ENCODE measurements at places on chromosomes 5 and 9.
A peak's percentile ranks its signal among the peaks of the same experiment; 100 is the strongest.

DNA sequence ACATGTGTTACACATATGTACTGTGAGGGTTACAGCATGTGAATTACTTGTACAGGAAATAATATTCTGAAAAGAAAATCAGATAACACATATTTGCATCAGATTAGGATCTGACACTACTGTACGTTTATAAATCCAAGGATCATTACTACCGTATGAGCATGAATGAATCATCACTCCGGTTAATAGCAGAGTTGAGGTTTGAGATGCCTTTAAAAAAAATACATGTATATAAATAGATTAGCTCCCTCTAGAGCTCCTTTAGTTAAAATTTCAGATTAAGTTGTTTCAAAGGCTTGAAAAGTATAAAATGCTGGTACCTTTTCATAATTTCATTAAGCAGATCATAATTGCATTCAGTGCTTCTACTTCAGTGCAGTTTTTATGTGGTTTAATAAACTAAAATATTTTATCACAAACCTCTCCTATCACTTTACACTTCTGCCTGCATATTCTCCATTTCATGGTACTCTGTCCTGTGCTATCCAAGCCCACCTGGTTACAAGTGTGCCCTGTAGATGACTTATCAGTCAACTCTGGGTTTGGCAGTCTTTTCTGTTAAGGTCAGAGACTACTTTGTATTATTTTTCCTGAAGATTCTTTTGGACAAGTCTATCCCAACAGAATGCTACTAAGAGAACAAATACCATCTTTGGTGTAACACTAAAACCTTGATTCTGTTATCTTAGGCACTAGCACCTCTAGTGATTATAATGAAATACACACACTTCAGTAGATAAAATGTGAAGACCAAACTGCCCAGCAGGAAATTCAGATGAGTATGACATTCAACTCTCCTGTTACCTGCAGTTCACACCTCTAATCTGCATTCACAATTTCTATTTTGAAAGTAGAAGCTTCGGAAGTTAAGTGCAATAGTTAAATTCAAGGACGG, 48.0 kb upstream of the POU5F2 start:
- no peak for DNase-seq

DNA sequence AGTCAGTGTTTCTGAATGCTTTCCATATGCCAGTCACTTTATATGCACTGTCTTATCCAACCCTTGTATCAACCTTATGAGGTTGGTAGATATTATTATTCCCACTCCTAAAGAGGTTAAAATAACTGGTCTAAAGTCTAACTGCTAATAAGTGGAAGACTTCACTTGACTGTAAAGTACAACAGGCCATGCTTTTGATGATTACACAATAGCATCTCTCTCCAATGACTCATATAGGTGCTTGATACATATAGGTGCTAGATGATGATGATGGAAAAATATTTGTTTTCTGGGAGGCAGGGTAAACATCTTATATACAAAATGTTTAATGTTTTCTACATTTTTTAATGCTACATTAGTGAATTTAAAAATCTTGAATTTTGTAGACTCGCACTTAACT, 75.9 kb upstream of the NR3C1 start:
- DNase-seq = no peak

GRCh38 chr5:172443441-172444109, 10.8 kb downstream of the SH3PXD2B start:
- DNase-seq = peak; percentile 70

DNA sequence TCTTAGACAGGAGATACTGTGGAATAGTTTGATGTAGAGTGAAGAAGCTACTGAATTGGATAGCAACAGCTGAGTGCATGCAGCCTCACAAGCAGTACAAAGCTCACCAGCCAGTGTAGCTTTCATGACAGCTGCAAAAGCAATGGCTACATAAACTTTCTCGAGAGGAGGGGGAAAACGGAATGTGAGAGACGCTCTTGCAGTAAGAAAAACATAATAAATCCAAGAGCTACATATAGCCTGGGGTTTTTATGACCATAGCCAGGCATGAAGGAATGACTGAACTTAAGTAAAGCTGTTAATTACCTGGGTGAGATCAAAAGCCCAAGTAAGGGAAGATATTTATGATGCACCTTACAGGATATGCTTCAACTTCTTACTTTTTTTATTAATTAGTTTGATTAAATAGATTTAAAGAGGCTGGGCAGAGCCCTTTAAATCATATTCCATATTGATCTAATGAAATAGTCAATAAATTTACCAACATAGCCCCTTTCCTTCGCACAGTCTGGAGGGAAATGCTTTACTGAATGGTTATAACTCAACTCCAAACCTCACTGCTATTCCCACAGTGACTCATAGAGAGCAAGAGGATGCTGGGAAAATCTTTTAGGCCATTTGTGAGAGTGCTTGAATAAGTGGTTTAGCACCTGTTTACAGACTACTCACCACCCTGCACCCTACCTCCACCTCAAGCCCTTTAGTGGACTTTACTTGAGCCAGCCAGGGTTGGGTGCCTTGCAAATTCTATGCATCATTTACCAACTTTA, 407.2 kb upstream of the CLINT1 start:
- no peak for DNase-seq

- no peak for DNase-seq
These were observed 50.4 kb downstream of the POC5 start for GRCh38 chr5:75666801-75667200.

- DNase-seq = no peak
These were observed 11.5 kb upstream of the NKX2-5 start for GRCh38 chr5:173246511-173246910.

DNA sequence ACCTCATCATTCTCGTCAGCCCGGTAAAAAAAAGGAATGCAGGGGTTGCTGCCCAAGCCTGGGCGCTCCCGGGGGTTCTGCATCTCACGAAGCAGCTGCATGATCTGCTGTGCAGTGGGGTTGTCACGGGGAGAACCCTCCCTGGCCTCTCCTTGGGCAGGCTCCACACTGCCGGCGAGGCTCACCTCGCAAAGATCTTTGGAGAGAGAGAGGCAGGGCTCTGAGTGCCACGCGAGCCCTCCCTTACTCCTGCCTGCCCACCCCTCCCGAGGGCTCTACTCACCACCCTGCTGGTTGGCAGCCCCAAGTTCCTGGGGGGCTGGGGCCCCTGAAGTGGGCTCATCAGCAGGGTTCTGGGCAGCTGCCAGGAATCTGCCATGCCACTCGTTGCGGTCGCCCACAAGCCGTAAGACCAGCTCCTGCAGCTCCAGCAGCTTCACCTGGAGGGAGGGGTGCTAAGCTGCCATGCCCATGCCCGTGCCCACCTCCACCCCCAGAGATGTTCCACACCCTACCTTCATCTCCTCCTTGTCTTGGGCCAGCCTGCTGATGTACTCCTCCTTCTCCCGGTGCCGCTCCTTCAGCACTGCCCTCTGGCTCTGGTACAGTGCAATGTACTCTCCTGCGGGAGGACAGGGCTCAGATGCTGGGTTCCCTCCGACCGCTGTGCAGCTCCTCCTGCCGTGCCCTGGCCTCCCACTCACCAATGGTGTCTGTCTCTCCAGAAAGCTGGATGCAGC, 18.6 kb downstream of the GOLGA2 start:
- DNase-seq = no peak

DNA sequence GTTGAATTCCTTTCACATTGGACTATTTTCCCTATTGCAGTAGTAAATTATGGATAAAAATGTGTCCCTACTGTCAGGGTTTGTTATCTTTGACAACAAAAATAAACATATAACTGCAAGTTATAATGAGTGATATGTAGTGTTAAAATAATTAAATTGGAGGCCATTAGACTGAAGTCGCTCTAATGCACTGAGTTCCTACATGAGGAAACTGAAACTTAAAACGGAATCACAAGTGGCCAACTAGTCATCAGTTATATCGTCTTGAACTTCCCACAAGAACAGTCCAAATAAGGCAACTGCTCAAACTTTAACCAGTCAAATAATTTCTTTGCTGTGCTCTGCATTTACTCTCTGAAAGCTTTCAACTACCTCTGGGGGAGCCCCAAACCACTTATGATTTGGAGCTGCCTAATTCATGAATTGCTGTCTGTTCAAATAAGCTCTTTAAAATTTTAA, 2.1 kb upstream of the IFT74 start:
- no peak for DNase-seq

DNA sequence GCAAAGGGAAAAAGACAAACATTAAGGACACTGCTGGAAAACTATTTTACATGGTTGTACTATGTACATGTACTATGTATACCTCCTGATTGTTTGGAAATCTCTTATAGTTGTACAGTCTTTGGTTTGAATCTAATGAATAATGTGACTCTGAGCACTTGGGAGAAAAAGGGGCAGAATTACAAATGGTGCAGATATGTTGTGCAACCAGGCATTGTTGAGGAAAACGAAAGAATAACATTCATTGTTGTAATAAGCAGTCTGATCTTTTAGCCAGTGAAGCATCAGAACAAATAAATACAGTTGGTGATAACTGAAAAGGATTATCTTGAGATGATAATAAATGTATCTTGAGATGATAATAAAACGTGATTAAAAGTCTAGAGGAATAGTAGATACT, 87.2 kb downstream of the CSNK1G3 start:
- no peak for DNase-seq

DNA sequence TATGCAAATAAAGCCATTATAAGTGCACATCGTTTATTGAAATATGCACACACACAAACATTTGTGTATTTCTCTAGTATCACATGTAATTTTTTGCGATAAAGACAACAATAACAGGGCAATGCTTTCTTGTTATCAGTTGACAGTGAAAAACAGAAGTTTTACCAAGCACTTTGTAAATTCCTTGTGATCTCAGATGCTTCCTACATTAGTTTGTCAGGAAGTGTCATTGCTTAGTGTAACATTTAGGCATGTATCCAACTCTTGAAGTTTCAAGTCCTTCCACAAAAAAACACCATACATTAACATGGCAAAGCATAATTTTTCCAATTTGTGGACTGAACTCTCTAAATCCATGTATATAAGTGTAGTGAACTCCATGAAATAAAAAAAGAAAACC, 46.4 kb downstream of the MOCS2 start:
- DNase-seq = no peak

DNA sequence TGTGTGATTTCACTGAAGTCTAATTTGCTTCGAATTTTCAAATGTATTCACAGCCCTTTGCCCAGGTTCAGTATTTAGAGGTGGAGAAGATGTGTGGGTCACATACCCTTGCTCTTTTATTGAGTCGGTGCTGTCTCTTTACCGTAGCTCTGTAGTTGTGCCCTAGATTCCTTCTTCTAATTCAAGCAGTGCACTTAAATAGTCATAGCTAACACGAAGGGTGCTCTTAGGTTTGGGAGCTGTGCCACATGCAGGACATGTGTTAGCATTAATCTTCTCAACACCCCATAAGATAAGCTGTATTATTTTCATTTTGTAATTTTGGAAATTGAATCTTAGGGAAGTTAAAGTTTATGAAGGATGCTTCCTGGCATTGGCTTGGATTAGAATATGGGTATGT, 293.3 kb downstream of the MAST4 start:
- DNase-seq = no peak

DNA sequence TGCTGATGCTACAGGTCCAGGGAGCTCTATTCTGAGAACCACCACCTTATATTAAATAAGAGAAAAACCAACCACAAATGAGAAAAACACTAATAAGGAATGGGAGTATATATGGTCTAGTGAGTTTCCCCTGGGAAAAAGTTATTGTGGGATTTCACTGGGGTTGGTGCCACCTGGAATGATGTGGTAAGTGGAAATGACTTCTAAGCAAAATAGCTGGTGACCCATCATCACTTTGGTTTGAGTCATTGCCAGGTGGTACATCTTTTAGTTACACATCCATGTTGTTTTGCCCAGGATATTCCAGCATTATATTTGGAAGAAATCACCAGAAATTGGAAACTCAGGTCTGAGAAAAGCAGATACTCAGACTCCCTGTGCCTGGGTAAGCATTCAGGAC, 437.3 kb downstream of the DTWD2 start:
- DNase-seq = no peak
